ENCODE measurements at places on chromosomes 2 and 18. TPM values are rescaled to one million over a fixed set of nuclear protein-coding genes. Genes with fewer than 3 reads are reported as not detected.

CD8A gene
- 11.1 TPM for total RNA-seq

UGT1A3 gene
- not detected for total RNA-seq

GALNT5 gene
- total RNA-seq, result 0.09 TPM

L3MBTL4 gene
- 1.2 TPM for total RNA-seq

RPRM gene
- not detected for total RNA-seq
